Liver (tissue), 10 donors: ENCODE measurements at places on chromosomes 3 and 15. TPM values are rescaled to one million over a fixed set of nuclear protein-coding genes. Genes with fewer than 3 reads are reported as not detected.

- DNase-seq: no peak
These were observed 12.4 kb downstream of the CCR4 start for GRCh38 chr3:32963871-32964270.

DNA sequence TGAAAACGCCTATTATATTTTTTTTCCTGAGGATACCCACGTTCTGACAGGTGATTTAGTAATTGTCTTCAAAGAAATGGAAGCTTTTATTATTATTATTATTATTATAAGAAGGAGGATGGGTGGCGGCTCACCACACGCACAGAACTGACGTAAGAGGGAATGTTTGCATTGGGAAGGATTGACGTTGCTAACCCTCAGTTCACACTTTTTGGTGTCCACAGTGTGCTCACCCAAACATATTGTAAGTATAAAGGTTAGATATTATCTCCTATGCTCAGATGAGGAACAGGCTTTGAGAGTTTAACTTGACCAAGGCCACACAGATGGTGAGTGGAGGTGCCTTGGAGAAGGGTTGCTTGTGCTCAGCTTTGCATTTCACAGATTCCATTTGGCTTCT lies 533.5 kb upstream of the TBL1XR1 start:
- no peak for DNase-seq

DZIP3 gene
- total RNA-seq: 13.9 TPM

DNA sequence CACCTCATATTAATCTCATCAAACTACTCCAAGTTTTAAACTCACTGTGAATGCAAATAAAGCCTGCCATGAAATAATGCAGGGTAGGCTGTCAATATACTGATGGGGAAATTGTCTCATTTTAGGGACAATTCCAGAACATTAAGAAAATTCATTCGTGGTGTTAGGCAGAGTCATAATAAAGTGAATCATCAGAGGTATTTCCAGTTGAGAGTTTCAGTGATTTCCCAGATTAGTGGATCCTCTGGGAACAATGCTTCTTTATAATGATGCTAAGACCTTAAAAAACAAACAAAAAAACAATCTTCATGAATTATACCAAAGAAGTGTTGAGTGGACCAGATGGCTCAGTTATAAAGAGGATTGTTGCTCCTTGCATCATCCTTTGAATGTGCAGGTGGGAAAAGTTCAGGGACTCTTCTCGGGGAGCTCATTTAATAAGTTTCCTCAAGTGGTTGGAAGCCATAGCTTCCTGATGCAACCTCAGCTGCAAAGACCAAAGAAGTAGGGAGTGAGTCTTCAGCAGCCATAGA lies 360.9 kb upstream of the TRIM42 start:
- DNase-seq: no peak

DNA sequence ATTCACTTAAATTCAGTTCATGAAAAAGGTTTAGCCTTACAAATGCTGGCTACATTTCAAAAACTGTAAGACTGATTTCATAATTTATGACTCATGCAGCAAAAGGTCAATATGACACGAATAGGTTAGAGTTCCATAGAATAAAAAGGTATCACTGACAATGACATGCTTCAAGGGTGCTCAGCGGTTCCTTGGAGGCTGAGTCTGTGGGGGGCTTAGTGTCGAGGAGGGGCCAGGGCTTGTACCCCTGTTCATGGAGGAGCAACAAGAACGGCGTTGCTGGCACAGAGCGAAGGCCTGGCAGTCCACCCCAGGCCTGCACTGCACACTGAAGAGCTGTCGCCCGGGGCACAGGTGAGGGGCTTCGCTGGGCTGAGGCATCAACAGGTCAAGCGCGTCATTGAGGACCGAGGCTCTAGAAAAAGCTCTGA lies 174.2 kb downstream of the NR1D2 start:
- DNase-seq: no peak

CCDC9B gene
- total RNA-seq: 0.61 TPM

PARL gene
- total RNA-seq: 16.1 TPM

AHSG gene
- total RNA-seq: 4,470 TPM

EFCAB12 gene
- total RNA-seq: 0.67 TPM

DNA sequence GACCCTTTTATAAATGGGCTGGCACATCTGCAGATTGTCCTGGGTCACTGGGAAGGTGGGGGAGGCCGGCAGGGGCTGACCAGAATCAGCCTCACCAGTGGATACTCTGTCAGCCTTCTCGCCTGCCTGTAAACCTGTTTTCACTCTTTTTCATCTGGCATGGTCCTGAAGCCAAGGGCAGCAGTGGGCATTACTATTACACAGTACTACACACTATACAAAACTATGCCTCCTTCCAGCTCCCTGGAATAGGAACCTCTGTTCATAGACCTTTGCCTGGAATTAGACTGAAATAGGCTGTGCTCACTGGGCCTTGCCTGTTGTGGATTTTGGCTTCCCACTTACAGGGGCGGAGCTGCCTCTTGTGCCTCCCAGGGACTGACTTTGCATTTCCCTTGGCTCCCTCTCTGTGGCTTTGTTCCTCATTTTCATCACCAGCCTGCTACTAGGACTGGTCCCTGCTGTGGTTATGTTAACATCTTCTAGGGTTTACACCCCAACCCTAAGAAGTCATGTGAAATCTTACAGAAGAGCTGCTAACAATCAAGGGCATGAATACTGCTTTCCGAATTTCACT lies 120.7 kb downstream of the FNDC3B start:
- DNase-seq: no peak

GRCh38 chr15:100097342-100098127 lies 244.2 kb downstream of the ADAMTS17 start:
- DNase-seq: no peak

DNA sequence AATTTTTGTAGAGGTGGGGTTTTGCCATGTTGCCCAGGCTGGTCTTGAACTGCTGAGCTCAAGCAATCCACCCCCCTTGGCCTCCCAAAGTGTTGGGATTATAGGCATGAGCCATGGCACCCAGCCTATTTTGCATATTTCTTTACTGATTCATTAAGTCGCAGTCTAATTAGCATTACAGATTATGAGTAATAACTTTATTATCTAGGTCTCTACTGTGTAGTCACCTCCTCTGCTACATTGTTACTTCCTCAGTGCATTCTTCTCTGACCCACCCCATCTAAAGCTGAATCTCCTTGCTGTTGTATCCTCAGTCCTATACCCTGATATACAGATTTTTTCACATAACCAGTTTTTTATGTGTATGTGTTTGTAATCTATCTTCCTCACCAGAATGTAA lies 61.7 kb downstream of the TFDP2 start:
- DNase-seq: no peak

DNA sequence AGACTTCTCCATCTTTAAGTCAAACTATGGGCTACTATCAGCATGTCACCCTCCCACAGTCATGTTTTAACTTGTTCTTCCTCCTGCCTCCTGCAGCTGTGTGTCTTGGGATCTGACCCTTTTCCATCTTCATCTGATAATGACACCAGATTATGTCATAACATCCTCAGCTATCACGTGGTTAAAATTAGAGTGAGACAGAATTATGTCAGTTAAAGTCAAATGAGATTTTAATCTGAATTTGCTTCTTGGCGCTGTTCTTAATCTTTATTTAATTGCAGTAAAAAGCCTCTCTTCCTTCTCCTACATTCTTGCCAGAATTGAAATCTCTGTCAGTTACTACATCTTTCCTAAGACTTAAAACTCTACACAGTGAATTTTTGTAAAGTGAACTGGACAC lies 107.2 kb downstream of the ARPP21 start:
- no peak for DNase-seq

DNA sequence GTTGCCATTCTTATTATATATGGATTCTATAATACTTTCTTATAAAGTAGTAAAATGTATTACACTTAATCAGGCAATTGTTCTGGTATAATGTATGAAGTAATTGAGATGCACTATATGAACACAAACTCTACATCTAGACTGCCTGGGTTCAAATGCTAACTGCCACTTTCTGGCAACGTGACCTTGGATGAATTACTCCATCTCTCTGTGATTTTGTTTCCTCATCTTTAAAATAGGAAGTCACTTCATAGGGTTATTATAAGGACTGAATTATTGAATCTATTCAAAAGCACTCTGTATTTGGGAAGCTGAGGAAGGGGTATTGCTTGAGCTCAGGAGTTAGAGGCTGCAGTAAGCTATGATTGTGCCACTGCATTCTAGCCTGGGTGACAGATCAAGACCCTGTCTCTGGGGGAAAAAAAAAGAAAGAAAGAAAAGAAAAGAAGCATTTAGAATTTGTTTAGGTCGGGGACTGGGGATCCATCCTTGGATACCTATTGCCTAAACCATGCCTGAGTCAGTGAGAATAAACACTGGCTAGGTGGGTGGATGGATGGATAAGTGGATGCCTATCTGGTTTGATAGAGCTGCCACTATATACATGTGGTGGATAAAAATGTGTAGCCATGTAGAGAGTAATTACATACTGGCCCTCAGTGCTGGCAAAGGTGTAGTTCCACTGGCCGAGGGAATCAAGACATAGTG lies 2.5 kb downstream of the TM4SF1 start:
- no peak for DNase-seq

GRCh38 chr15:100653608-100654007 lies 51.2 kb downstream of the ASB7 start:
- DNase-seq: no peak

DNA sequence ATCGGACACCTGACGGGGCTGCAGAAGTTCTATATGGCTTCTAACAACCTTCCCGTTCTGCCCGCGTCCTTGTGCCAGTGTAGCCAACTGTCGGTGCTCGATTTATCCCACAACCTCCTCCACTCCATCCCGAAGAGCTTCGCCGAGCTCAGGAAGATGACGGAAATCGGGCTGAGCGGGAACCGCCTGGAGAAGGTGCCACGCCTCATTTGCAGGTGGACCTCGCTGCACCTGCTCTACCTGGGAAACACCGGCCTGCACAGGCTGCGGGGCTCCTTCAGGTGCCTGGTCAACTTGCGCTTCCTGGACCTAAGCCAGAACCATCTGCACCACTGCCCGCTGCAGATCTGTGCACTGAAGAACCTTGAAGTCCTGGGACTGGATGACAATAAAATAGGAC lies 9.8 kb upstream of the LRRC34 start:
- DNase-seq: no peak

DNA sequence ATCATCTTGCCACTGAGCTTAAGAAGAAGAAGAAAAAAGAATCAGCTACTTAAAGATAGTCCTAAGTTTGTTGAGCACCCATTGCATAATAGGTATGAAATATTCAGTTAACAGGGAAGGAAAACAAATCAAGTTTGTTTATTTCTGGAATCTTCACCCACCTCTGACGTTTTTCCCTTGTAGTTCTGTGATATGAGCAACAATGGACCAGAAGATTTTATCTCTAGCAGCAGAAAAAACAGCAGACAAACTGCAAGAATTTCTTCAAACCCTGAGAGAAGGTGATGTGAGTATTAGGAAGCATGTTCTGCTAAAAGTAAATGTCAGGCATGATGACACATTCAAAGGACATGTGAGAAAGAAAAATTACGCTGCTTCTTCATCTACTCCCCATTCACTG lies 3.7 kb downstream of the FANCI start:
- no peak for DNase-seq

DNA sequence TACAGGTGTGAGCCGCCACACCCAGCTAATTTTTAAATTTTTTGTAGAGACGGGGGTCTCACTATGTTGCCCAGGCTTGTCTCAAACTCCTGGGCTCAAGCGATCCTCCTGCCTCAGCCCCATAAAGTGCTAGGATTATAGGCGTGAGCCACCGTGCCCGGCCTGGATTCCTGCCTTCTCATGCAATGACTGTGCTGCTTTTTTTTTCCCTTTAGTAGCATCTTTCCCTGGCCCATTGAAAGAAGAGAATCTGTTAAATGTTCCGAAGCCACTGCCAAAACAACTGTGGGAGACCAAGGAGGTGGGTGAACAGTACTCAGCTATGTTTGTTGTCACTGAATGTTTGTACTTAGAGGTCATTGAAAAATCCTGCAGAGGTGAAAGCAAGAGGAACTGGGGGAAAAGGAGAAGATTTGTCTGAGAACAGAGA lies 88.0 kb downstream of the CRTC3 start:
- no peak for DNase-seq

LRRN1 gene
- total RNA-seq: 0.33 TPM

GRCh38 chr3:164113371-164114332 lies 964.6 kb downstream of the SI start:
- no peak for DNase-seq

DNA sequence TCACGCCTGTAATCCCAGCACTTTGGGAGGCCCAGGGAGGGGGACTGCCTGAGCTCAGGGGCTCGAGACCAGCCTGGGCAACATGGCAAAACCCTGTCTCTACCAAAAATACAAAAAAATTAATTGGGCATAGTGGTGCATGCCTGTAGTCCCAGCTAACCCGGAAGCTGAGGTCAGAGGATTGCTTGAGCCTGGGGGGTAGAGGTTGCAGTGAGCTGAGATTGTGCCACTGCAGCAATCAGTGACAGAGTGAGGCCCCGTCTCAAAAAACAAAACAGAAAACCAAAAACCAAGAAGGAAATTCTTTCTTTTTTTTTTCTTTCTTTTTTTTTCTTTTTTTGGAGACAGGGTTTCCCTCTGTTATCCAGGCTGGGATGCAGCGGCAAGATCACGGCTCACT lies 3.5 kb downstream of the SPATA12 start:
- DNase-seq: no peak

- DNase-seq: peak; percentile 64
These were observed 1.2 kb downstream of the B2M start for GRCh38 chr15:44712346-44713005.

- DNase-seq: no peak
These were observed 65.8 kb upstream of the GSK3B start for GRCh38 chr3:120160050-120160449.

KBTBD13 gene
- not detected for total RNA-seq

SSUH2 gene
- total RNA-seq: 2.1 TPM

DNA sequence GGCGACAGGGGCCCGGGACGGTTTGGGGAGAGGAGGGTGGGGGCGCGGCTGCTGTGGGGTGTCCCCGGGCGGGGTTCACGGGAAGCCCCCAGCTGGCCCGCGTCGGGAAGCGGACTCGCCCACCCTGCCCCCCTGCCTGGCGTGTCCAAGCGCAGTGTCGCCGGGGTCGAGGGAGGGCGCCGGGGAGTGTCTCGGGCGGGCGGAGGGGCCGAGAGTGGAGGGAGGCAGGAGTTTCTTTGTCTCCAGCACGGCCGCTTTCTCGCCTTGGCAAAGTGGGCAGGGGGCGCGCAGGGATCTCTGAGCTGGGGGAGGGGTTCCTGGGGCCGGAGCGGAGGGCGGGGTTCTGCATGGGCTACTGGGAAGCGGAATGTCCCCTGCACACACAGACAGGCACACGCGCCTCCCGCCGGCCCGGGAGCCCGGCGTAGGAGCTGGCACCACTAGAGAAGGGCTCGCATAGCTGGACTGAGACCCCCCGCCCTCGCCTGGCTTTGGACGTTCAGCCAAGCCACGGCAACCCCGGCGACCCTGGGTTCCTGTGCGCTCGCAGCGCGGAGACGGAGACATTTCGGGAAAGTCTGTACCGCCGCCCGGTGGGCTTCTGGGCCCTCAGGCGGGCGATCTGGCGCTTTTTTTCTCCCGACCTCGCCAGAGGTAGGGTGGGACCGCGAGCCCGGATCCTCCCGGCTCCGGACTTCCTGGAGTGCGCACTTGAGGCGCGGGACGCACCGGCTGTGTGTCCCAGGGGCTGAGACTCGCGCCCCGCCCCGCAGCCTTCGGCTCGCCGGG lies 822 bp downstream of the ST8SIA2 start:
- no peak for DNase-seq

FAM174B gene
- 2.5 TPM for total RNA-seq
